D721Med (cell line): ENCODE measurements at places on chromosomes 3 and 15.

- DNase-seq = no peak
Measured at GRCh38 chr15:39792844-39793335, 10.2 kb upstream of the FSIP1 start.

DNA sequence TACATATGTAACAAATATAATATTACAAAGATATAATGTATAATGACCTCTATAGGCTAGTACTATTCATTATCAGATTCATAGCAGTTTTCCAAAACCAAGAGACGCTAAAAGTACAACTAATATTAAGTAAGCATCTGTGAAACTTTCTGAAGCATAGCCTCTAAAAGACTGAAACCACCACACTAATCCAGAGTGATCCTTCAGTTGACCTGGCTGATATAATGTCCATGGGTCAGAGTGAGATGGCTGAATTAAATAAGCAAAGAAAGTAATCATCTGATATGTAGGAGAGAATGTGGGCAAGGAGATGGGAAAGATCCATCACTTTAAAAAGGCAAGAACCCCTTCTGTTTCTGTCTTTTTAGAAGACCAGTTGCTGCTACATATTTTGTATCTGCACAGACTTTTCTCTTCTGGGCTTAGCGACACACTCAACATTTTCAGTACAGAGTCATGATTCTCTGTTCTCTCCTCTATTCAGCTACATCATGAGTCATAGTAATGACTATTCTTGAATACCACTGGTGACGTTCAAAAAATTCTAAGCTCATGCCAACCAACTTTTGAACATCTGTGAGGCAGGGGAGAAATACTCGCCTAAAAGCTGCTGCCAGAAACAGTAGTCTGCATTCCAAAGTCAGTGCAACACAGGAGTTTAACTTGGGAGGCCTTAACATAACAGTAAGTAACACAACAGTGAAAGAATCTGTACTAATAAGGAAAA is 149.6 kb downstream of the MAGI1 start:
- DNase-seq = no peak

- DNase-seq = no peak
Measured at GRCh38 chr15:23828786-23829185, 141.7 kb upstream of the NDN start.

DNA sequence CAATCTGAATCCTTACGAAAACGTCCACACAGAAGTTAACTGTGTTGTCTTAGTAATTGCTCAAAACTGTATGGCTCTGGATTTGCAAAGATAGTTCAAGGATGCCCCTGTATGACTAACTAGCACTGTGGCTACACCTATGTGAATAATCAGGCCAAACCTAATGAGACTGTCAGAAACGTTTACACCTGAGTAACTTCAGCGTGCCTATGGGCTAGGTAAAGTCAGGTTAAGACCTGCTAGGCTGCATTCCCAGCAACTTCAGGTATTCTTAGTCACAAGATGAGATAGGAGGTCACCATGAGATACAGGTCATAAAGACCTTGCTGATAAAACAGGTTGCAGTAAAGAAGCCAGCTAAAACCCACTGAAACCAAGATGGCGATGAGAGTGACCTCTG is 87.8 kb upstream of the PLXND1 start:
- DNase-seq = no peak

GRCh38 chr15:73357999-73358665 is 10.6 kb downstream of the HCN4 start:
- DNase-seq = no peak

GRCh38 chr3:153315781-153316180 is 153.8 kb downstream of the RAP2B start:
- DNase-seq = no peak

DNA sequence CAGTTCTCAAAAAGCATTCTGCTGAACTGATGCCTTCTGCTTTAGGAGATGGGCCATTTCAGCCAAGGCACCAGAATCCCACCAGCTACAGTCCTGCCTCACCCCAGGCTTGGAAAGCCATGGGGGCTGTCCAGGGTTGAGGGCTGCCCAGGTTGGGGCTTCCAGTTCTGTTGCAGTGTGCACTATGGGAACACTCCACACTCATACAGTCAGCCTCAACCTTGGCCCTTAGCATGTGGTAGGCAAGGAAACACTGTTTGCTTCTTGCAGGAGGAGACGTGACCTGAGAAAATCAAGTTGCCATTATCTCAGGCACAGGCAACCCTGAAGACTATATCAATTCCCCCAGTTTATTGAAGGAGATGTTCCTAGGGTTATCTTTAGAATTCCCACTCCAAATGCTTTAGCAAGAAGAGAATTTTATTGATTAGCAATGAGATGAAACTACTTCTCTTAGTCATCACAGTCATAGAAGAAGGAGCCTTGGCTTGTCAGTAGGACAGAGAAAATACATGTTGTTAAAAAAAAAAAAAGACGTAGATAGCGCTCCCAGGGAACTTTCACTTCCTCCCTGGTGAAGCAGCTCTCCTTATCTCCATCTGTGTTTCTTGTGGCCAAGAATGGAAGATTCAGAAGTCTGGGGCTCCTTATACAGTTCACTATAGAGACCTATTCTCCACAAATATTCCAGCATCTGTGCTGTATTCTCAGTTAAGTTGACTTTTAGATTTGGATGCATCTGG is 38.3 kb upstream of the IL12A start:
- no peak for DNase-seq

DNA sequence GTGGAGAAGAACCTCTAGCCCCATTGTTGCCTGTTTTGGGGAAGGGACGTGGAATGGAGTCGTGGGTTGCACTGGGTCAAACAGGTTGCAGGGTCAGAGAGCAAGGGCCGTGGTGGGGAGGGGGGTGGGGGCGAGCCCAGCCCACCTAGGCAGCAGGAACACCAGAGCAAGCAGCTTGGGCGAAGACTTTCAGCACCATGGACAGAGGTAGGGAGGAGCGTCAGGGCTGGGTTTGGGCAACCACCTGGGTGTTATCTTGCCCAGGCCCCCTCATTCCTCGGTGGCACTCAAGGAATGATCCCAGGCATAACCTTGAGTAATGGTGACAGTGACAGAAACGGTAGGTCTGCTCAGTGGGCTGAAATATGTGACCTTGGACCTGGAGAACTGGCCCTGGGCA is 45.9 kb upstream of the TMEM115 start:
- no peak for DNase-seq

- DNase-seq = no peak
Measured at GRCh38 chr15:64619880-64620839, 155.2 kb downstream of the RBPMS2 start.

- DNase-seq = no peak
Measured at GRCh38 chr3:105865867-105866350, 2.9 kb downstream of the CBLB start.

DNA sequence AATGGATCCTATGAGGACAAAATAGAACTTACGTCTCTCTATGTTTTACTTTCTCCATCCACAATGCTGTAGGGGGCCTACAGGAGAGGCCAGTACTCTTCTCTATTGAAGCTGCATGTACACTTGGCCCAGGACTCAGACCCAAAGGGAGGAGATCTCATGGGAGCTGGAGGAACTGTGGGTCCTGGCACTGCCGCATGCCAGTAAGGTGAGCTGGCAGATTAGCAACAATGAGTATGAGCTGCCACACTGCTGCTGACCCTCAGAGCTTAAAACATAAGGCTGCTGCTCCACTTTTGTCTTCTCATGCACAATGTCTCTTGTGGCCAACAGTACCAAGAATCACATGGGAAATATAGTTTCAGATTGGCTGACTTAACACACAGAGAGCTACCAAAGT is 57.8 kb upstream of the TBC1D5 start:
- no peak for DNase-seq

- no peak for DNase-seq
Measured at GRCh38 chr15:75666823-75667501, 19.2 kb downstream of the SNX33 start.

- no peak for DNase-seq
Measured at GRCh38 chr15:34927726-34928125, 41.8 kb downstream of the AQR start.

DNA sequence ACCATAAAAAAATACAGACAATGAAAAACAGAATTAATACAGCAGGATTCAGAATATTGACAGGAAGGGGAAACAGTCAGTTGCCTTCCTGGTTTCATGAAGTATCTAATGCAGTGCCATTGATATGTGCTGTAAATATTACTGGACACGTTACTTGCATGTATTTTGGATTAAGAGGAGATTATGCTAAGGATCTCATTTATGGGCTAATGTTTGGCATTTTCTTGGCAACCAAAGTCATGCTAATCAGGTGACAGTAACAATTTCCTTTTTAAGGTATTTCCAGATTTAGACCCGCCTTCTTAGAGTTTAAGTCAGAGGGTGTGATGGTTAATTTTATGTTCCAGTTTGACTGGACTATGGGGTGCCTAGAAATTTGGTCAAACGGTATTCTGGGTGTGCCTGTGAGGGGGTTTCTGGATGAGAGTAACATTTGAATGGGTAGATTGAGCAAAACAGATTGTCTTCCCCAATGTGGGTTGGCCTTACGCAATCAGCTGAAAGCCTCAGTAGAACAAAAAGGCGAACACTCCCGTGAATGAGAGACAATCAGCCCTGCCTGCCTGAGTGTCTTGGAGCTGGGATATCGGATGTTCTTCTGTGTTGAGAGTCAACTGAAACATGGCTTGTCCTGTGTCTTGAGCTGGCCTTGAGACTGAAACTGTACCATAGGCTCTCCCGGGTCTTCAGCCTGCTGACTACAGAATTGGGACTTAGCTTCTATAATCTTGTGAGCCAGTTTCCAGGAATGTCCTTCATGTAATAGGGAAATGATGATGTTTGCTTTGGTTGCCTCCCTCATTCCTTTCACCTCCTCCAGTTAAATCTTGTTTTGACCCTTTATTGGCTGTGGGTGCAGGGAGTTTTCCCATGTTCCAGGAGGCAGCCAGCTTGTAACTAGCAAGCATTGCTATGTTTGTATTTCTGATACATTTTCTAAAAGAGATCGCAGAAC is 10.5 kb downstream of the SQOR start:
- no peak for DNase-seq

GRCh38 chr3:138935863-138936740 is 10.8 kb downstream of the FOXL2 start:
- DNase-seq = peak; percentile 93

- no peak for DNase-seq
Measured at GRCh38 chr3:100830931-100831330, 121.6 kb downstream of the TFG start.

GRCh38 chr15:101108461-101108775 is 143.4 kb downstream of the CHSY1 start:
- DNase-seq = no peak

DNA sequence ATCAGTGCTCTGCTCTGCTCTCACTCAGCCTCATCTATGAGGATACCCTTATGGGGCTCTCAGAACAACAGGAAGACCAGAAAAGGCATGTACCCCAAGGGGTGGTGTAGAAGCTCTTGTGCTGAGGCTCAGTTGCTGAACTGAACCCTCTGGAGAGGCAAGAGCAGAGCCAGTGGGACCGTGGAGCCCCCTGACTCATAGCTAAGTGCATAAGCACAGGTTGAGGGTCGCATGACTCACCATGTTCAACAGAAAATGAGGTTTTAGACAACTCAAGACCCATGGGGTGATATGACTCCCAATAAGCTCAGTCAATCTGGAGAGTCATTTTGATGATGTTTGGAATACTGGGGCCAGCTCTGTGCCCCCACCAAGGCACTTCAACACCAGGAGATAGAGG is 37.3 kb downstream of the CRYGS start:
- no peak for DNase-seq

DNA sequence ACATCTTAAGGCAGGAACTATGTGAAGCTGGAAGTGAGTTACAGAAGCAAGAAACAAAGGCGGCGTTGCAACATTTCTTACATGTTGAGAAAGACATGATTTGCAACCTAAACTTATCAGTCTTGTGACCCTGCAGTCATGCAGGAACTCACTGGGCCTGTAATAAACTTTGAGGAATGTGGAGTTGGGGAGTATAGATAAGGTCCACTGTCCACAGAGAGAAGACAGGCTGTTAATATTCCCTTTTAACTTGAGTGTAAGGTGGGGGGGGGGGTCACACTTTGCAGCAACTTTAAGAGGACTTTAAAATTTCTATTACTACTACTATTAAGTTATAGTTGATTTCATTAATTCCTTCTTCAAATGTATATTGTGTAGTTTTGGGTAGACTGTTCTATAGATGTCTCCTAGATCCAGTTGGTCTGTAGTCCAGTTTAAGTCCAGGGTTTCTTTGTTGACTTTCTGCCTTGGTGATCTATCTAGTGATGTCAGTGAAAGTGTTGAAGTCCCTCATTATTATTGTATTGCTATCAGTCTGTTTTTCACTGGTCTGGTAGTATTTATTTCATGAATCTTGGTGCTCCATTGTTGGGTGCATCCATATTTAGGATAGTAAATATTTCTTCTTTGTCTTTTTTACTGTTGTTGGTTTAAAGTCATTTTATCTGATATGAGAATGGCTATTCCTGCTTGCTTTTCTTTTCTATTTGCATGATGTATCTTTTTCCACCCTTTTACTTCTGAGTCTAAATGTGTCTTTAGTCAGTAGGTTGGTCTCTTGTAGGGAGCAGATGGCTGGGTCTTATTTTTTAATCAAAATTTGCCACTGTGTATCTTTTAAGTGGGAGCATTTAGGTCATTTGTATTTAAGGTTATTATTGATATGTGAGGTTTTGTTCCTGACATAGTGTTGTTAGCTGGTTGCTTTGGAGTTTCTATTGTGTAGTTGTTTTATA is 15.6 kb upstream of the FAM98B start:
- no peak for DNase-seq

- DNase-seq = no peak
Measured at GRCh38 chr3:56761887-56762651, 39.7 kb downstream of the ARHGEF3 start.

GRCh38 chr15:66560856-66561525 is 4.8 kb downstream of the LCTL start:
- no peak for DNase-seq

- DNase-seq = no peak
Measured at GRCh38 chr3:88410259-88410658, 260.5 kb downstream of the C3orf38 start.

GRCh38 chr3:9439331-9439730 is 41.9 kb downstream of the SETD5 start:
- no peak for DNase-seq

DNA sequence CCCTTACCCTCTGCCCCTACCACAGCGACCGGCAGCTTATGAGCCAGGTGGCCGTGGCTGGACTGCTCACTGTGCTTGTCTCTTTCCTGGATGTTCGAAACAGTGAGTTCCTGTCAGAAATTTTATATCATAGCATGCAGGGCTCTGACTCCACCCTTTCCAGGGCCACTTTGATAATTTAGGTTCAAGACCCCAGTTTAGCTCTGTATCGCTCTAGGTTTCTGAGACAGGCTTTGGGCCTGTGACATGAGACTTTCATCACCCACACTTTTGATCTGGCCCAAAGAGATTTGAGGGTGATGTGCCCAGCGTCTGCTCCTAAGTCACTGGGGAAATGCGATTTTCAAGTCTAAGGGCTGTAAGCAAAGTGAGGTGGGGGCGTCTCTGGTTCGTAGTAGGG is 6.5 kb upstream of the EIF4G1 start:
- no peak for DNase-seq

GRCh38 chr15:42108806-42109205 is 14.4 kb upstream of the PLA2G4D start:
- no peak for DNase-seq
